Psoas muscle (tissue), 8 donors: ENCODE measurements at places on chromosomes 11 and 22. TPM values are rescaled to one million over a fixed set of nuclear protein-coding genes. Genes with fewer than 3 reads are reported as not detected.

- no peak for DNase-seq
Observed at GRCh38 chr11:69194956-69195355, 39.2 kb downstream of the SMIM38 start.

Gene SPTBN2
- polyA plus RNA-seq = not detected

DNA sequence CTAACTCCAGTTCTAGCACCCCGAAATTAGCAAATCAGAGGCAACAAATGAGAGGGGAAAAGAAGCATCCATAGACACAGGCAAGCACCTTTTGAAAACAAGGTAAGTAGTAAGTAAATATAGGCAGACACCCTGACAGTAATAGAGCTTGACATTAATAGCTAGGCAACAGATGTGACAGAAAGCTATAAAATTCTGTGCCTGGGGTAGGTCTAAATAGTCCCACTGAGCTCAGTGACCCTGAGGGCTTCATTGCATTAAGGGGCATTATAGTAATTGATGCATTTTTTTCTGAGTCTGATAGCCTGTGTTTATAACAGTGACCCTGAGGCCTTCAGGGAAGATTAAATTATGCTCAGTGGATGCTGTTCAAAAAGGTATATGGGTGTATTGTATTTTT lies 197.1 kb downstream of the HIPK3 start:
- no peak for DNase-seq

GRCh38 chr11:118081241-118081958 lies 4.5 kb downstream of the TMPRSS4 start:
- DNase-seq = peak; percentile 39

Gene MISFA
- polyA plus RNA-seq = 5.8 TPM

Gene HBG2
- polyA plus RNA-seq = not detected

GRCh38 chr11:122253589-122254231 lies 137.7 kb upstream of the BLID start:
- no peak for DNase-seq

Gene OR52H1
- polyA plus RNA-seq = not detected

- DNase-seq = no peak
Observed at GRCh38 chr22:48531108-48531507, 1296.6 kb downstream of the BRD1 start.

GRCh38 chr22:32661296-32661695 lies 140.2 kb upstream of the TIMP3 start:
- peak; percentile 73 for DNase-seq

Gene HIKESHI
- 63.6 TPM for polyA plus RNA-seq

Gene AGBL2
- 0.04 TPM for polyA plus RNA-seq

GRCh38 chr22:19182472-19183157 lies 4.1 kb upstream of the SLC25A1 start:
- DNase-seq = no peak

GRCh38 chr11:66652651-66653050 lies 14.1 kb downstream of the RBM4 start:
- no peak for DNase-seq

- DNase-seq = no peak
Observed at GRCh38 chr22:44898236-44898635, 111.6 kb downstream of the PHF21B start.

- no peak for DNase-seq
Observed at GRCh38 chr11:91404344-91404743, 820.3 kb upstream of the FAT3 start.

Gene SLC17A6
- not detected for polyA plus RNA-seq

- DNase-seq = no peak
Observed at GRCh38 chr11:100575860-100576717, 111.0 kb upstream of the ARHGAP42 start.

GRCh38 chr11:123480290-123480815 lies 50.3 kb downstream of the GRAMD1B start:
- DNase-seq = no peak

GRCh38 chr22:37748659-37749058 lies 51.8 kb downstream of the TRIOBP start:
- no peak for DNase-seq

Gene ACR
- polyA plus RNA-seq = 0.19 TPM

Gene C11orf21
- 0.18 TPM for polyA plus RNA-seq

DNA sequence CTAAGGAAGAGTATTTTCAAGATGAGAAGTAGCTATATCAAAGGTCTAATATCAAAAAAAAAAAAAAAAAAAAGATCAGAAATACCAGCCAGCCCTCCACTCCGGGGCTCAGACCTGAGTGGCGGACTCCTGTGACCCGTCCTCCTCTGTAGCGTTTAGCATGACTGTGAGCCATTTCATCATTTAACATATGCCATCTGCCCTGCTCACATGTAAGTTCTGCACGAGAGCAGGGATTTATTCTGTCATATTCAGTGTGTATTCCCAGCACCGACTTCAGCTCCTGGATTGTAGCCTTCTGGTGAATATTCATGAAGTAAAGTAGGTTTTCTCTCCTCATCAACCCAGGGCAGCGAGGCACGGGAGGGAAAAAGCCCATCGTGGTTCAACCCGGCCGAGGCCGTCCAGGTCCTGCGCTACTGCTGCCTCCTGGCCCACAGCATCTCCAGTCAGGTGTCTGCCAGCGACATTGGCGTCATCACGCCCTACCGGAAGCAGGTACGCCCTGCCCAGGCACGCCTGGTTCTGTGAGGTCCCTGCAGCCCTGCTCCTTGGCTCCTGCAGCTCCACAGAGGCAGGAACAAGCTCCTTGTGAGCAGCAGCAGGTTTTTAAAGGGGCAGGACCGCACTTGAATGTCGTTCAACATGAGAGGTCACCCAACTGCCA lies 12.7 kb upstream of the PANX2 start:
- no peak for DNase-seq

- DNase-seq = no peak
Observed at GRCh38 chr11:125393331-125393730, 102.7 kb downstream of the FEZ1 start.

GRCh38 chr22:48849219-48849912 lies 978.3 kb downstream of the BRD1 start:
- no peak for DNase-seq

DNA sequence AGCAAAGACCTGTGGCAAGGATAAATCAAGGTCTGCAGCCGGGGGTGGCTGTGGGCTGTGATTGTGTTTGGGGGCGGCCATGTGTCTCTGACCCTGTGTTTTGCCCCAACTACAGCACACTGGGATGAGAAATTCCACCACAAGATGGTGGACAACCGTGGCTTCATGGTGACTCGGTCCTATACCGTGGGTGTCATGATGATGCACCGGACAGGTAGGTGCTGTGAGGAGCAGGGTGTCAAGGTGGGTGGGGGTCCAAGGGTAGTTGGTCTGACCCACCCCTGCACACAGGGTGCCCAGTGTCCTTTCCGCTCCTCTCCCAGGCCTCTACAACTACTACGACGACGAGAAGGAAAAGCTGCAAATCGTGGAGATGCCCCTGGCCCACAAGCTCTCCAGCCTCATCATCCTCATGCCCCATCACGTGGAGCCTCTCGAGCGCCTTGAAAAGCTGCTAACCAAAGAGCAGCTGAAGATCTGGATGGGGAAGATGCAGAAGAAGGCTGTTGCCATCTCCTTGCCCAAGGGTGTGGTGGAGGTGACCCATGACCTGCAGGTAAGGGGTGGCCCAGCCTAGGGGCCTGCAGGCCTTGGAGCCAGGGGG lies 6.7 kb downstream of the SERPINH1 start:
- DNase-seq = no peak

Gene ELF5
- polyA plus RNA-seq = not detected

DNA sequence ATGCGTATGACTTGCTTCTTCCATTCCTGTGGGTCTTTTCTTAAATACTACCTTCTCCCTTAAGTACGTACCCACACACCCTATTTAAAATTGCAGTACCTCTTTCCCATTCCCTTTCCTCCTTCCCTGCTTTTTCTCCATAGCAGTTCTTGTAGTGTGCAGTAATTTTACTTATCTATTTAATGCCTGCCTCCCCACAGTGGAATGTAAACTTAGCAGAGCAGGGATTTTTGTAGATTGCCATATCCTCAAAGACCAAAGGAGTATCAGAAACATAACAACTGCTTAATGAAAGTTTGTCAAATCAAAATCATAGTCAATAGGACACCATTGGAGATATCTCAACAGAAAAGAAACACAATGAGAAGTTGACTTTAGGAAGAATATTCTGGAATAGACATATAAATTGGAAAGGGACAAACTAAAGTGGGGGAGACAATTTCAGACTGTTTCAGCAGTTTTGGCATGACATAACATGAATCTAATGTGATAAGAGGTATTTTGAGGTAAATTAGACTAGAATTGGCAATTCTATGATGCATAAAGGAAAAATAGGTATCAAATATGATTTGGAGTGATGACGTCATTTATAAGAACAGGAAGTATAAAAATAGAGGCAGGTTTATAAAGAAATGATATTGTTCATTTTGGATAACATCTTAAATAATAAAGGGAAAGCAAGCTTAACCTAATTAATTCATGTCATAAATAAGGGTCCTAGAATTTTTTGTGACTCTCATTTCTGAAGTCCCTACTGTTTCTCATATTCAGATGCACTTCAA lies 188.4 kb downstream of the SOX6 start:
- no peak for DNase-seq

DNA sequence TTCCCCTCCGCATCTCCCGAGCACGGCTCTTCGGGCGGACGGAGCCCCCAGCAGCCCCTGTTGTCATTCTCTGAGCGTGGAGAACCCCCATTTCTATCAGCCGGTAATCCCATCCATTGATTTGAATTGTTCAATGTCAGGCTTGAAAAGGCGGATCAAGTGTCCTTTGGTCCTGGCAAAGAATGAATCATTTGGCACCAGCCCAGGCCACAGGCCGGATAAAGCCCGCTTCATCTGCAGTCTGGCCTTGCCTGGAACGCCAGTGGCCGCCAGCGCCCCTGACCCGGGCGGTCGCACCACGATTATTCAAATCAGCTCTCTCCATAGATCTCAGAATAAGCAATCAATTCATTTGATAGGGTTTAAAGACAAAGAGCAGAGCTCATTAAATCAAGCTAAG lies 188.9 kb downstream of the BRD1 start:
- no peak for DNase-seq

- no peak for DNase-seq
Observed at GRCh38 chr22:33202455-33202854, 144.3 kb upstream of the SYN3 start.

Gene POU2AF1
- polyA plus RNA-seq = 0.05 TPM

Gene ARHGAP20
- 0.84 TPM for polyA plus RNA-seq

Gene FOLH1
- 0.17 TPM for polyA plus RNA-seq

DNA sequence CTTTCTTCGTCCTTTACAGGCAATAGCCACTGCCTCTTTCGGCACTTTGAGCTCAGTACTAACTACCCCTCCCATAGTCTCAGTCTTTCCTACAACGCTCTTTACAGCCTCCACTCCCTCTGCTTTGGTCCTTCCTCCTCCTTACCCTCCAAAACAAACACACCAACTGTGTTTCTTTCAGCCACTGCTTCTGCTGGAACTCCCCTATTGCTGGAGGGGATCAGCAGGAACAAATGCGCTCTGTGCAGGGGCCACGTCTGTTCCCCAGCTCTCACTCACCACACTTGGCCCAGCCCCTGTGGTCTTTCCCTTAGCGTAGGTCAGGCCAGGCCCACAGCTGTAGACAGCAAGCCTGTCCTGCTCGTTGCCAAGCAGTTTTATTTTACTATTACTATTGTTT lies 42.3 kb downstream of the PC start:
- no peak for DNase-seq

- DNase-seq = no peak
Observed at GRCh38 chr22:41947424-41948080, 600 bp upstream of the CENPM start.

Gene ABCC8
- 0.75 TPM for polyA plus RNA-seq

Gene NXPE2
- 0.10 TPM for polyA plus RNA-seq

DNA sequence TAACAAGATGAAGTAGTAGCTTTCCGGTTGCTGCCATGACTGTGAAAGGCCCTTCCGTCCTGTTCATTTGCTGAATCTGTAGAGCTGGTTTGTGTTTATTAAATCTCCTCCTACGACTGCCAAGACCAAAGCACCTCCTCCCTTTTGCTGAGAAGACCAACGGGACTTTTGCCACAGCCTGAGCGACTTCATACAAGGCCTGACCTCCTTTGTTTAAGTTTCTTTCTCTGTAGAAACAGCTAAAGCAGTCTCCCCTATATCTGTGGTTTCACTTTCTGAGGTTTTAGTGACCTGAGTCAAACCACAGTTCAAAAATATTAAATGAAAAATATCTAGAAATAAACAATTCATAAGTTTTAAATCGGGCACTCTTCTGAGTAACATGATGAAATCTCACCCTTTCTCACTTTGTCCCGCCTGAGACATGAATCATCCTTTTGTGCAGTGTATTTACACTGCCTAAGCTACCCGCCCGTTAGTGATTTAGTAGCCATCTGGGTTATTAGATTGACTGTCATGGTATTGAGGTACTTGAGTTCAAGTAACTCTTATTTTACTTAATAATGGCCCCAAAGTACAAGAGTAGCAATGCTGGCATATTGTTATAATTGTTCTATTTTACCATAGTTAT lies 119.1 kb upstream of the LRRC4C start:
- no peak for DNase-seq

GRCh38 chr11:72174302-72175070 lies 17.5 kb upstream of the FOLR1 start:
- DNase-seq = no peak

Gene OR52K2
- polyA plus RNA-seq = not detected

Gene MS4A15
- polyA plus RNA-seq = not detected
